Body of pancreas (tissue), 4 donors: ENCODE measurements at places on chromosomes 7 and 10. TPM values are rescaled to one million over a fixed set of nuclear protein-coding genes. Genes with fewer than 3 reads are reported as not detected.
A peak's percentile ranks its signal among the peaks of the same experiment; 100 is the strongest.

DNA sequence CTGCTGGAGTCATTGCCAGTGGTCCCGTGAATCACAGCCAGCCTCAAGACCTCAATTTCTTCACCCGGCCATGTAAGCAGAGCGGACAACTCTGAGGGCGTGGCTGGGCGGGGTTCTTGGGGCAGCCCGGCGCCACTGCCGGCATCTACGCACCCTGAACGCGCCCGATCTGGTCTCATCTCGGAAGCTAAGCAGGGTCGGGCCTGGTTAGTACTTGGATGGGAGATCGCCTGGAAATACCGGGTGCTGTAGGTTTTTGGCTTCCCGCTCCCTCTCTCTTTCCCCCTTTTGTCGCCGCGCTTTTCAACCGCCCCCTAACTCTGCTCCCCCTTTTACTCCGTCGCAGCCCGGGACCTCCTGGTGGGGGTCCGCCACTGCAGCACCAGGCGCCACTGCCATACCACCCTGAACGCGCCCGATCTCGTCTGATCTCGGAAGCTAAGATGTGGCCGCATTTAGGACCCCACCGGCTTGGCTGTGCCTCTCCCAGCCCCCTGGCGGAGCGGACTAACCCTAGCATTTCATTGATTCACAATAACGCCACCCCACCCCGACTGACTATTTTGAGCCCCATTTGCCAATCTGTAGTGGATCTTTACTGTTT, 25.3 kb downstream of the GARIN1A start:
- H3K27me3 ChIP-seq: peaks cover 12% of the 10 kb centered on the region
- peak; percentile 28 for DNase-seq
- H3K4me1 ChIP-seq: peaks cover 6% of the 10 kb centered on the region
- H3K27ac ChIP-seq: no peak overlapping the region
- H3K4me3 ChIP-seq: no peak overlapping the region

GRCh38 chr10:1130995-1131790, 75.0 kb downstream of the WDR37 start:
- DNase-seq: no peak
- no peaks in the 10 kb centered on the region for H3K4me1 ChIP-seq
- no peak overlapping the region for H3K27ac ChIP-seq

- no peak overlapping the region for H3K27ac ChIP-seq
- no peak for DNase-seq
- no peaks in the 10 kb centered on the region for H3K4me1 ChIP-seq
- no peak overlapping the region for H3K4me3 ChIP-seq
- H3K27me3 ChIP-seq: no peaks in the 10 kb centered on the region
- no peaks in the 10 kb centered on the region for H3K36me3 ChIP-seq
Observed at GRCh38 chr7:93196336-93196735, 29.9 kb downstream of the HEPACAM2 start.

Gene ZNF736
- total RNA-seq: 6.3 TPM

Gene ZNF138
- 10.4 TPM for total RNA-seq
